ENCODE measurements at places on chromosomes 4 and X. TPM values are rescaled to one million over a fixed set of nuclear protein-coding genes. Genes with fewer than 3 reads are reported as not detected.

DNA sequence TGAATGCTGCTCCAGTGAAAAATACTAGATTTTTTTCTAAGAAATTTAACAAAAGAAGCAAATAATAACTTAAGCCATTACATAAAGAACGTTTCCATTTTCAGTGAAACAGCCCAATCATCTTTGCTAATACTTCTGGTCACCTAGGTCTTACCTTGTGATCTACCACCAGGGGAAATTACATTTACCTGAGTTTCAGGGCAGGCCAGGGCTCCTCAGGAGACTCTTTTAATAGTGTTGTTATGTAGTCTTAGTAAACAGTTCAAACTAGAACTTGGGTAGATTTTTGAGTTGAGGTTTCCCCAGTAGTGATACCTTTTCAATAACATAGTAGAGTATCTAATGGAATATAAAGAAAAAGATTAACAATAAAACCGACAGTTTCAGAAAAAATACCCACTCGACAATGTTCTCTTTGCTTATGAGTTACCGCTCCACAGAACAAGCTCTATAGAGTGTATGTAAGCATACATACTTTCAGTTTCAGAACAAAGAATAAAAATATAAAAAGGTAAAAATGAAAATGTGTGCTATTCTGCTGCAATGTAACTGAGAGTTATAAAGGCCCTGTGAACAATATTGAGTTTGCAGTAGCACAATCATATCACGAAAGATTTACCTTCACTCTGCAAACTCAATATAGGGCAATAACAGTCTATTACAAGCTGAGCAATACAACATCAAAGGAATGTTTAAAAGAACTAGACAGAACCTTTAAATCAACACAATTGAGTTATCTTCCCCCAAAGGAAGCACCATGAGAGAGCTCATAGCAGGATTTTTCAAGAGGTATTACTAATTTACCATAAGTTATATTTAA, 165.8 kb downstream of the ATOH1 start:
- H3K4me3 ChIP-seq, result no peak overlapping the region
- no peaks in the 10 kb centered on the region for H3K27me3 ChIP-seq
- DNase-seq, result no peak
- H3K4me1 ChIP-seq, result no peaks in the 10 kb centered on the region
- H3K36me3 ChIP-seq, result no peaks in the 10 kb centered on the region

- H3K4me1 ChIP-seq, result peaks cover 9% of the 10 kb centered on the region
- H3K27me3 ChIP-seq, result no peaks in the 10 kb centered on the region
- no peaks in the 10 kb centered on the region for H3K36me3 ChIP-seq
- no peak overlapping the region for H3K4me3 ChIP-seq
Observed at GRCh38 chr4:183637461-183637860, 21.5 kb downstream of the RWDD4 start.

DNA sequence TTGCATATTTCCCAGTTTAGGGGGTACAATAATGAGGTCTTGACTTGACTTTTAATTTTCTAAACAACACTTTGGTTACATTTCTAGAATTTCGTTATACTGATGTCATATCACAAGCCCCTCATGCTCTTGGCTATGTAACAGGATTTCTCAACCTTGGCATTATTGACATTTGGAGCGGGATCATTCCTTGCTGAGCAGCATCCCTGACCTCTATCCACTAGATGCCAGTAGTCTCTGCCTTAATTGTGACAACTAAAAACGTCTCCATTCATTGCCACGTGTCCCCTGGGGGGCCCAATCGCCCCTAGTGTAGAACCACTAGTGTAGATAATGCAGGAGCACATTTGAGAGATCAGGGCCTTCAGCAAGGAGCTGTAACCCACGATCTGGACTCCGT, 234.2 kb upstream of the MID1 start:
- no peak overlapping the region for H3K27ac ChIP-seq
- no peak for DNase-seq
- no peaks in the 10 kb centered on the region for H3K27me3 ChIP-seq
- H3K4me1 ChIP-seq, result no peaks in the 10 kb centered on the region

GRCh38 chr4:71659979-71660378, 123.9 kb downstream of the GC start:
- H3K4me3 ChIP-seq, result no peak overlapping the region
- DNase-seq, result no peak
- no peaks in the 10 kb centered on the region for H3K36me3 ChIP-seq
- H3K27ac ChIP-seq, result no peak overlapping the region

GRCh38 chrX:130053236-130053635, 57.1 kb downstream of the ELF4 start:
- no peak for DNase-seq
- H3K27me3 ChIP-seq, result no peaks in the 10 kb centered on the region
- H3K36me3 ChIP-seq, result no peaks in the 10 kb centered on the region
- H3K27ac ChIP-seq, result no peak overlapping the region
- no peak overlapping the region for H3K4me3 ChIP-seq
- H3K4me1 ChIP-seq, result no peaks in the 10 kb centered on the region

RRH gene
- not detected for total RNA-seq

FAM47A gene
- not detected for total RNA-seq

GRCh38 chr4:57044279-57044678, 65.6 kb downstream of the POLR2B start:
- no peaks in the 10 kb centered on the region for H3K36me3 ChIP-seq
- H3K4me3 ChIP-seq, result no peak overlapping the region
- no peaks in the 10 kb centered on the region for H3K4me1 ChIP-seq

GRCh38 chr4:87910795-87911194, 64.7 kb upstream of the SPP1 start:
- H3K4me1 ChIP-seq, result peaks cover 11% of the 10 kb centered on the region
- H3K36me3 ChIP-seq, result no peaks in the 10 kb centered on the region
- DNase-seq, result no peak
- H3K27me3 ChIP-seq, result no peaks in the 10 kb centered on the region
- no peak overlapping the region for H3K4me3 ChIP-seq

MAGEC1 gene
- not detected for total RNA-seq

GRCh38 chr4:40214038-40214437, 17.2 kb downstream of the RHOH start:
- no peak for DNase-seq
- no peaks in the 10 kb centered on the region for H3K4me1 ChIP-seq
- H3K36me3 ChIP-seq, result no peaks in the 10 kb centered on the region

GRCh38 chrX:103170216-103170615, 44.7 kb upstream of the BEX4 start:
- no peaks in the 10 kb centered on the region for H3K4me1 ChIP-seq
- no peak overlapping the region for H3K4me3 ChIP-seq
- no peaks in the 10 kb centered on the region for H3K27me3 ChIP-seq
- no peak for DNase-seq
- no peak overlapping the region for H3K27ac ChIP-seq

DNA sequence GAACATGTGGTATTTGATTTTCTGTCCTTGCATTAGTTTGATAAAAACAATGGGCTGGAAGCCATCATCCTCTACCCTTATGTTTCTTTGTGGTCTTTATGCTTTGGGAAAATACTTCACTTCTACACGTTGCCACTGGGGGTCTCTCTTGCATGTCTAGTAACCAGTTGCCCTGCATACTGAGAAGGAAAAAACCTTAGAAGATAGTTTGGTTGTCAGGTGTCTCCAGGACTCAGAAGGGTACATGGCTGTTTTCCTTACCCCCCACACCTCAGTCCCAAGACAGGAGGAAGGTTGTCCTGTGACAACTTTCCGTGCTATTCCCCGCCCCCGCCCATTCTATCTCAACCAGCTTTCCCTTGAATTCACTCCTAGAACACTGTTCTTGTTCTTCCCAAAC, 62.1 kb upstream of the LANCL3 start:
- H3K4me1 ChIP-seq, result no peaks in the 10 kb centered on the region
- H3K36me3 ChIP-seq, result no peaks in the 10 kb centered on the region
- H3K27ac ChIP-seq, result no peak overlapping the region
- H3K4me3 ChIP-seq, result no peak overlapping the region

GRCh38 chr4:107721436-107722100, 1.5 kb upstream of the PAPSS1 start:
- peak; percentile 75 for DNase-seq
- no peaks in the 10 kb centered on the region for H3K27me3 ChIP-seq

- no peaks in the 10 kb centered on the region for H3K36me3 ChIP-seq
- no peak overlapping the region for H3K4me3 ChIP-seq
- no peaks in the 10 kb centered on the region for H3K27me3 ChIP-seq
- DNase-seq, result no peak
Observed at GRCh38 chr4:66339007-66339406, 668.7 kb upstream of the EPHA5 start.

DNA sequence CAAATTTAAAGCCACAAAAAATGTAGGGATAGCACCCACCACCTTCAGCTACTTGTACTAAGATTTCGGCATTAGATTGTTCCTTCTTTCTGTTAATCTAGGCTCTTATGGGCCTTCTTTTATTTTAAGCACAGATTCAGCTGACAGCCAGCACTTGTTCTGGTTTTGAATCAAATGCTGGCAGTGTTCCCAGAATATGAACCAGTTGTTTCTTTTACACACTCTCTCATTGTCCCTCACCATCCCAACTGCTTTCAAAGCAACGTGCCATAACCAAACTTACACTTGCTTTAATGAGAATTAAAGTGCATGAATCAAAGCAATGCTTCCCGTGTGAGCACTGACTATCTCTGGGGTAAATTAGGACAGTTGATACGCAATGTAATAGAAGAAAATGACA, 744.5 kb upstream of the FAM241A start:
- H3K36me3 ChIP-seq, result no peaks in the 10 kb centered on the region
- H3K4me1 ChIP-seq, result no peaks in the 10 kb centered on the region
- no peaks in the 10 kb centered on the region for H3K27me3 ChIP-seq
- no peak for DNase-seq
- no peak overlapping the region for H3K4me3 ChIP-seq

- no peak for DNase-seq
- no peak overlapping the region for H3K27ac ChIP-seq
- H3K36me3 ChIP-seq, result no peaks in the 10 kb centered on the region
- no peak overlapping the region for H3K4me3 ChIP-seq
- no peaks in the 10 kb centered on the region for H3K4me1 ChIP-seq
Observed at GRCh38 chr4:120816296-120816965, 106.1 kb downstream of the PRDM5 start.

DNA sequence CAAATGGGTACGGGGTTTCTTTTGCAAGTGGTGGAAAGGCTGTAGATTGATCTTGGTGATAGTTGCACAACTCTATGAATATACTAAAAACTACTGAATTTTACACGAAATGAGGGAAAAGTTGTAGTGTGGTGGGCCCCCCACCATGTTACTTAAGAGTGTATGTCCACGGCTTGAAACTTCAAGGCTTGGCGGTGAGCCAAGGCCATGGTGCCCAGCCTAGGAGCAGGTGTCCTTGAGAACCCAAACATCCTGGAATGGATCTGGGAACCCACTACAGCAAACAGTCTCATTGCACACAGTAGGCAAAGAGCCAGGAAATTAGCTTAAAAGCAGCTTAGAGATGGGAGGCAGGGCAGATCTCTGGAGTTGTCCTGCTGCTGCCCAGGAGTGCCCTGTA, 62.9 kb downstream of the BRCC3 start:
- no peaks in the 10 kb centered on the region for H3K4me1 ChIP-seq
- DNase-seq, result no peak
- H3K36me3 ChIP-seq, result no peaks in the 10 kb centered on the region
- H3K4me3 ChIP-seq, result no peak overlapping the region

JADE3 gene
- 25.2 TPM for total RNA-seq

- no peak overlapping the region for H3K4me3 ChIP-seq
- H3K27me3 ChIP-seq, result no peaks in the 10 kb centered on the region
- no peak for DNase-seq
Observed at GRCh38 chr4:158850800-158851644, 82.2 kb downstream of the FNIP2 start.

GRCh38 chrX:16828124-16828908, 41.8 kb downstream of the RBBP7 start:
- H3K36me3 ChIP-seq, result peaks cover 10% of the 10 kb centered on the region
- H3K4me3 ChIP-seq, result no peak overlapping the region
- no peak overlapping the region for H3K27ac ChIP-seq
- no peaks in the 10 kb centered on the region for H3K4me1 ChIP-seq
- no peak for DNase-seq
- H3K27me3 ChIP-seq, result no peaks in the 10 kb centered on the region

DNA sequence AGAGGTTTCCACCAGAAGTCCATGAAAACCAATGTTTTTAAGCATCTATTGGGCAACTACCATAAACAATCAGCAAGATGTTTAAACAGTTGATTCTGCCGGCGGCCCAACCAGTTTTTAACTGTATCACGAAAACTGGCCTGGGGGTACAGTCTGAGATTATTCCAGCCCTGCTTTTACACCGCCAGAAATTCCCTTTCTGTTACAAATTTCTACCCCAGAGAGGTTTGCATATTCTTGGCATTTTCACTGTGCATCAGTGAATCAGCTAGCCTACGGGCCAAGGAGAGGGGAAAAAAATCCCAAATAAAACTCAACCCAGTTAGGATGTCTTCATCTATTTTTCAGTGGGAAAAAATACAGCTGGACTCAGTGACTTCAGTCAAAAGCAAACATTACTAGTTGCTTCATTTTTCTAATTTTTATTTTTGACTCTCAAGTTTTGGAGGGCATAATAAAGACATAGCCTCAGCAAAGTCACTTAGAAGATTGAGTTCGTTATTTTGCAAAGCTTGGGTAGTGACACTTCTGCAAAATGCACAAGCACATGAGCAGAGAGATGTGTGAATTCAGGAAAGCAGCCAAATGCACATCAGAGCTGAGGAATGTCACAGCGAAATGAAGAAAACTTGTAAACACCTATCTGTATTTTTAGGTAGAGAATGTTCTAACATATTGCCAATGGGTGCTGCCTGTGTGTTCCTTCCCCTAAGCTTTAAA, 167.8 kb upstream of the GK2 start:
- DNase-seq, result no peak
- H3K27me3 ChIP-seq, result no peaks in the 10 kb centered on the region
- H3K36me3 ChIP-seq, result no peaks in the 10 kb centered on the region
- no peak overlapping the region for H3K27ac ChIP-seq

- no peak for DNase-seq
- H3K36me3 ChIP-seq, result no peaks in the 10 kb centered on the region
- H3K27me3 ChIP-seq, result peaks cover 15% of the 10 kb centered on the region
- H3K4me1 ChIP-seq, result peaks cover 4% of the 10 kb centered on the region
- peak overlapping the region; percentile 82 for H3K4me3 ChIP-seq
Observed at GRCh38 chrX:20265726-20266681, 705 bp downstream of the RPS6KA3 start.

DNA sequence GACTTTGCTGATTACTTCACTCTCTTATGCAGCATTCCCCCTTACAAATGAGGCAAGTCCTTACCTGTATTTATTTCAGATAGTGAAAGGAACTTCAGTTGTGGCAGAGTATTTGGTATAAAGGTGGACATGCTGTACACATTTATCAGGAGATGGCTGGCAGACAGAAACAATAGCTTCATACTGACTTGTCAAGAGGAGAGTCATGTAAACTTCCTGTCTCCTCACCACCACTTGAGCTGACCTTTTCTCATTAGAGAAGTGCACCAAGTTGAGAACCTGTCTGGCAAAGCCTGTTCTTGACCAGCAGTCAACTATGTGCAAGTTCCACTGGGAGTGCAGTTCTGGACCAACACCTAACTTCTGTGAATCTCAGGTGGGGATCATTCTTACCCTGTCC, 80.8 kb downstream of the LARP1B start:
- no peak for DNase-seq
- no peaks in the 10 kb centered on the region for H3K27me3 ChIP-seq
- H3K36me3 ChIP-seq, result no peaks in the 10 kb centered on the region
- H3K27ac ChIP-seq, result no peak overlapping the region
- H3K4me3 ChIP-seq, result no peak overlapping the region

- no peaks in the 10 kb centered on the region for H3K27me3 ChIP-seq
- no peak overlapping the region for H3K4me3 ChIP-seq
- DNase-seq, result no peak
- no peak overlapping the region for H3K27ac ChIP-seq
- no peaks in the 10 kb centered on the region for H3K4me1 ChIP-seq
Observed at GRCh38 chrX:8913655-8914409, 112.6 kb upstream of the FAM9A start.

SLC2A9 gene
- total RNA-seq, result 0.20 TPM

GRCh38 chrX:20461576-20461975, 194.9 kb upstream of the RPS6KA3 start:
- H3K4me3 ChIP-seq, result no peak overlapping the region
- no peaks in the 10 kb centered on the region for H3K4me1 ChIP-seq
- no peak for DNase-seq
- H3K36me3 ChIP-seq, result no peaks in the 10 kb centered on the region
- no peaks in the 10 kb centered on the region for H3K27me3 ChIP-seq

SMARCA1 gene
- total RNA-seq, result 54.4 TPM

Data from H1 (cell line).